ENCODE measurements at places on chromosomes 13 and 19.

- no peak for DNase-seq
Measured at GRCh38 chr19:15114153-15114540, 6.9 kb downstream of the SYDE1 start.

GRCh38 chr13:76512721-76513145 lies 373.5 kb downstream of the KCTD12 start:
- DNase-seq, result no peak

- DNase-seq, result no peak
Measured at GRCh38 chr13:35483761-35484160, 7.3 kb upstream of the MAB21L1 start.

DNA sequence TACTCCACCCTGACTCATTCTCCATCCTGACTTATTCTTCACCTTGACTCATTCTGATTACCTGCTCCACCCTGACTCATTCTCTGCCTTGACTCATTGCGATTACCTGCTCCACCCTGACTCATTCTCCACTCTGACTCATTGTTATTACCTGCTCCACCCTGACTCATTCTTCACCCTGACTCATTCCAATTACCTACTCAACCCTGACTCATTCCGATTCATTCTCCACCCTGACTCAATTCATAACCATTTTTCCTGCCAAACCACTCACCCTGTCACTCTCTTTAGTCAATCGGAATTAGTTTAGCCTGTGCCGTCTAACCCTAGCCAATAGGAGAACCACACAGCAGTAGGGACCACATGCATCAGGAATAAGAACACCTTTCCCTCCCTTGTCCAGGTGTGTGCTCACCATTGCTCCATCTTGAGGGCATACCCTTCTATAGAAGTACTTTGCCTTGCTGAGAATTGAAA lies 1227.4 kb upstream of the PCDH20 start:
- no peak for DNase-seq

- no peak for DNase-seq
Measured at GRCh38 chr19:48804496-48804895, 6.3 kb downstream of the BCAT2 start.

DNA sequence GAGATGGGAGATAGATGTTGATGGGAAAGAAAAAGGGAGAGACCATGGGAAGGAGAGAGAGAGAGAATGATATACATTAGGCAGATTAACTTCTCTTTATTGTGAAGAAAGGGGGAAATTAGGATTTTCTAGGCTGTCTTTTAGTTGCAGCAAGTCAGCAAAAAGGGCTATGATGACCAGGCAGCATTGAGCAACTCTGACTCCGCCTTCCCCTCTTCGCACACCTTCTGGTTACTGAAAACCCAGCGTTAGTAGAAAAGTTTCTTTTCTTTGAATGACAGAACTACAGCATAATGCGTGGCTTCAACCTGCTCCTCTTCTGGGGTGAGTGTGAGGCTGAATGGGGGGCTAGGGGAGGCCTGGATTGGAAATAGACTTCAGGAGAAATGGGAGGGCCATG lies at the start of gene ADGRE1:
Gene ADGRE1 (plus strand): TSS at position 264 of the 400 bp plus-strand sequence. CDS start 30 bp downstream, at position 294.
- no peak for DNase-seq

DNA sequence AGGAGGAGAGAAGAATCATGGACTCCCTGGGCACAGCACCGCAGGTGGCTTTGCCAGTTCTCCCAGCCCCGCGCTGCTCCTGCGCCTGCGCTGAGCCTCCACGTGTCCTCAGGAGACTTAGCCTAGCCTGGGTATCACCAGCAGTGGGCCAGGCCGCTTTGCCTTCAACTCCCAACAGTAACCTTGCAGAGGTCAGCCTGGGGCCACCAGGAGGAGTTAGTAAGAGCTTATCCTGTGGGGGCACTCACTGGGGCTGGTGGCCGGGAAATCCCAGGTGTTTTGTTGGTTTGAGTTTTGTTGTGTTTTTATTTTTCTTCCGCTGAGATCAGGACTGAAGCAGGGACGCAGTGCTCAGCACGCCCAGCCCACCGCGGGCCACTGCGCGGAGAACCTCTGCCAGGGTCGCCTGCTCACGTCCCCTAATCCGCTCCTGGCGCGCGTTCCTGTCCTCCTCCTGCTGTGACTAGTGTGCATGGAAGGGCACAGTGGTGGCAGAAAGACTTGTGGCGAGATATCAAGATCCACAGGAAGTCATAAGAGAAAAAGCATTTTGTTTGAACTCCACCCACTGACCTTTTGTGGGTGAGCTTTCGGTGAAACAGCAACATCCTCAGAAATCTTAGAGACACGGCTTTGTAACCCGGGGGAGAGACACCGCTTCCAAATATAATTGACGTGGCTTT lies 207.4 kb upstream of the RFC3 start:
- no peak for DNase-seq

DNA sequence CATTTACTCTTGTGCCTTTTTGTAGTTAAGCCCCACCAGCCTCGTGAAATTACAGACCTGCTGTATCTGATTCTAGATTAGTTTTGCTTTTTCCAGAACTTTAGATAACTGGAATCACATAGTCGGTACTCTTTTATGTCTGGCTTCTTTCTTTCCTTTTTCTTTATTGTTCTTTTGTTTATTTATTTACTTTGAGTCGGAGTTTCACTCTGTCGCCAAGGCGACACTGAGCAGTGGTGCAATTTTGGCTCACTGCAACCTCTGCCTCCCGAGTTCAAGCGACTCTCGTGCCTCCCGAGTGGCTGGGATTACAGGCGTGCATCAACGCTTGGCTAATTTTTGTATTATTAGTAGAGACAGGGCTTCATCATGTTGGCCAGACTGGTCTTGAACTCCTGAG lies 6.0 kb upstream of the NCCRP1 start:
- no peak for DNase-seq

DNA sequence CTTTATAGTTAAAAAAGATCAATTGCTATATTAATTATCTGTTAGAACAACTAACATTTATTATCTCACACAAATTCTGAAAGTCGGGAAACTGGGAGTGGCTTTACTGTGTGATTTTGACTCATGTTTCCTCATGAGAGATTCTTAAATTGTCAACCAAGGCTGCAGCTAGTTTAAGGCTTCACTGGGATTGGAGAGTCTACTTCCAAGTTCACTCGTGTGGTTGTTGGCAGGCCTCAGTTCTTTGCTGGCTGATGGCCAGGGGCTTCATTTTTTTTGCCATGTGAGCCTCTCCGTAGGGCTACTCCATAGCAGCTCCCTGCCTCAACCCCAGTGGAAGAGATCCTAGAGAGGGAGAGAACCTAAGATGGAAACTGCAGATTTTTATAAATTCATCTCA lies 24.5 kb upstream of the LPAR6 start:
- no peak for DNase-seq

- DNase-seq, result no peak
Measured at GRCh38 chr13:44132710-44133109, 240.9 kb upstream of the SERP2 start.

DNA sequence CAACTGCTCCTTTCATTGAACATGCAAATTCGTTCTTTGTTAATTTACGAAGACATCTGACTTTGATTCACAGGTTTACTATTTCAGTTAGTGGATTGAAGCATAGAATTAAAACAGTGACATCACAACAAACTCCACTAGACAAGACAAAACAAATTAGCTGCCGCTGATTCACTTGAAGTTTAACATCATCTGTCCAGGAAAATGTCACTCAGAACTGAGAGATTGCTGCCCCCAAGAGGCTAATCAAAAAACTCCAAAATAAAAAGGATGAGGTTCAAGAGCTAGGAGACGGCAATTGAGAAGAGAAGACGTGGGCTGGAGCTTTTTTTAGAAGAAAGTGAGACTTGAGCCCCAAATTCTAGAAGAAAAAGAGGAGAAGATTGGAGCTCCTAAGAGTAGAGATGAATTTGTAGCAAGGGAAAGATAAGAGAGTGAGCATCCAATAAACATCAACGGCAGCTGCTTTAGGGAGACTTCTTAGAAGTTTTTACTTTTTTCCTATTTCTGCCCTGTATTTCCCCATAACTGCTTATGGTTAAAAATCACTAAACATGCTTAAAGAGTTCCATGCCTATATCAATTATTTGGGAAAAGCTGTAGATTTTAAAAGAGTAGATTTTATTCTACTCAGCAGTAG lies 40.8 kb upstream of the TPP2 start:
- peak; percentile 65 for DNase-seq

- DNase-seq, result no peak
Measured at GRCh38 chr19:30924670-30925069, 424.6 kb downstream of the TSHZ3 start.

- peak; percentile 12 for DNase-seq
Measured at GRCh38 chr19:35038623-35039512, 2.7 kb upstream of the HPN start.

DNA sequence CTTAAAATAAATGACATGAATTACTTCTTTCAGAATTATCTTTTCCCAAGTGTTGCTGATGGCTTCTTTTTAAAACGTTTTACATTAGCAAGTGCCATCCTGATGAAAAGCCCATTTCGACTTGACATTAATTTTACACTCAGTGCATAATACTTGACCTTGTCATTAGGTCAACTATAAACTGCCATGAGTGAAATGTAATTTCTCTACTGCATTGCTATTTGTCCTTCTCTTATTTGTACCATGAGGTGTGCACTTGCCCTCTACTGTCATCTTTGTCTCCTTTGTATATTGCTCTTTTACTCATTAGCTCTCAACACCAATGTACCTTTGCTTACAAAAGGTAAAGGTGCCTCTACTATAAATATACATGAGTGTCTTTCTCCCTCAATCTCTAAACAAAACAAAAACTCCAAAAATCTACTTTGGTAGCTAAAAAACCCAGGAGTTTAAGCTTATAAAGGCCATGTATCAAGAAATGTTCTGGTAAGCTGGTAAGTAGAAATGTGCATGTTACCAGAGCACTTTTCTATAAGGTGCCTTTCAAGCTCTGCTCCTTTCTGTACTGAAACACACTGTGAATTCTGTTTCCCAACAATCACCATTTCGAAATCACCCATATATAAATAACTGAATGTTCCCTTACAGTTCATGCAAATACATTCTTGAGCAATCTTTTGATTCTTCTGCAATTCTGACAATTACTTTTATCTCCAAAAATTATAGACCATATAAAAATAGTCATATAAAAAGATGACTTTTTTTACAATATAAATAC lies 351.4 kb downstream of the SLITRK5 start:
- DNase-seq, result no peak

GRCh38 chr13:23902975-23903905 lies 5.9 kb upstream of the C1QTNF9B start:
- DNase-seq, result no peak

GRCh38 chr13:79427265-79427664 lies 21.2 kb upstream of the RBM26 start:
- no peak for DNase-seq

- DNase-seq, result no peak
Measured at GRCh38 chr19:46772170-46773017, 16.0 kb downstream of the SLC1A5 start.

- DNase-seq, result no peak
Measured at GRCh38 chr13:70523622-70524021, 415.4 kb upstream of the KLHL1 start.

- DNase-seq, result no peak
Measured at GRCh38 chr19:30406220-30407067, 34.3 kb downstream of the ZNF536 start.

DNA sequence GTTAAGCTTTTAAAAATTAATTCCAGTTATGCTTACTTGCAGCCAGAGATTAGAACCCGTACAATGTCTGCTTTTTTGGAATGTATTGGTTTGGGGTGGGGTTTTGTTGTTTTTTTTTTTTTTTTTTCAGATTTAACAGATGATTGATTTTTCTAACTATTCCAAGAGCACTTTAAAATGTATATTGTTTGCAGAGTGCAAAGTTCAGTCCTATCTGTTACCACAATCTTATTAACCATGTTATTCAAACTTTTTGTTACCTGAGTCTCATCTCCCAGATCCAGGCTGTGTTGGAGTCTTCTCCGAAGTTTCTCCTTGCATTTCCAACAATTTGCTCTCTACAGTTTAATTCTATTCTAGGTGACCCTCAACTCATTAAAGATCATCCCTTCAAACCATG lies 91.3 kb downstream of the INSR start:
- no peak for DNase-seq

DNA sequence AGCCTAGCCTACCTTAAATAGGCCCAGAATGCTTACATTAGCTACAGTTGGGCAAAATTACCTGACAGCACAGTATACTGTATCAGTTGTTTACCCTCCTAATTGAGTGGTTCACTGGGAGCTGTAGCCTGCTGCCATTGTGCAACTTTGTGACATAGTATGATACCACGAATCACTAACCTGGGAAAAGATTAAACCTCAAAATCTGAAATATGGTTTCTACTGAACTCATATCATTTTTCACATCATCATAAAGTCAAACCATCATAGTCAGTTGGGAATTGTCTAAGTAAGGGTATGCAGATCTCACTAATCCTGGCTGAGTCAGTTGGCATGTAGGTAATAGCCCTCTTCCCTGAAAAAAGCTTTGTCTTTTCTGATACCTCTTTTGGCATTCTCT lies 9.2 kb downstream of the PAN3 start:
- no peak for DNase-seq

- no peak for DNase-seq
Measured at GRCh38 chr13:111252446-111253364, 67.7 kb upstream of the TEX29 start.

- DNase-seq, result no peak
Measured at GRCh38 chr13:102322211-102322610, 79.6 kb downstream of the FGF14 start.
